NCI-H146 (cell line): ENCODE measurements at places on chromosomes 7 and 10.

DNA sequence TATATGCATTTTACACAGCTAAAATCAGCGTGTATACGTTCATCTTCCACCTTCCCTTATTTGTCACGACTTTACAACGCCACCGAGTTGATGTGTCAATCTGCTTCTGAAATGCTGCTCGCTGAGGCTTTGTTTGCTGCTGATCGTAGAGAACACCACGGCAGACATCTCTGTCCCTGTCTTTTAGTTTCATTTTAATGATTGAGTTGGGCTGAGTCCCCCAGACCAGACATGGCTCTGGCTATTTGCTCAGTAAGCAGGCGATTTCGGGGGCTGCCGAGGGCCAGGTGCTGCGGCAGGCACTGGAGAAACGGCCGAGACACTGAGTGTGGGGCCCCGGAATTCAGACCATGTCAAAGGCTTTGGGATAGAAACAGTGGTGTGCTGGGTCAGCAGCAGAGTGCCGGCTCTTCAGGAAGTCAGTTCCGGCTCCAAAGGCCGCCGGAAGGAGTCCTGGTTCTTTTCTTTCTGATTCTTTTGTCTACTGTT lies 5.0 kb downstream of the LRRC27 start:
- no peak for DNase-seq

- DNase-seq, result no peak
Observed at GRCh38 chr7:57417736-57418135, 32.2 kb upstream of the ZNF716 start.

- DNase-seq, result peak; percentile 8
Observed at GRCh38 chr7:129889133-129889844, 63.5 kb downstream of the UBE2H start.

DNA sequence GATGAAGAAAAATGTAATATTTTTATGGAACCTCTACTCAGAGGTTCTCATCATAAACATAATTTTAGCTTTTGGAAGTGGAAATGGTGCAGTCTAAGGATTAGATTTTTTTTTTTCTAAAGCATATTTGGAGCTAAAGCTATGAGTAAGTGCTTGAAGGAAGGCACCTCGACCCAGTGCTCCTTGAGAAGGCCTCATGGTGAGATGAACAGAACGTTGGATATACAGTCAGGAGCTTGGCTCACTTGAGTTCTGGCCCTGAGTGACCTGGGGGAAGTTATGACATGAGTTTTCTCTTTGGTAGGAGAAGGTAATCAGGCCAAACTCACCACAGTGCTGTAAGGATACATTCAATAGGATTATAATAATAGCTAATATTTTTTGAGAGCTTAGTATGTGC lies 163.3 kb downstream of the JCAD start:
- DNase-seq, result no peak

DNA sequence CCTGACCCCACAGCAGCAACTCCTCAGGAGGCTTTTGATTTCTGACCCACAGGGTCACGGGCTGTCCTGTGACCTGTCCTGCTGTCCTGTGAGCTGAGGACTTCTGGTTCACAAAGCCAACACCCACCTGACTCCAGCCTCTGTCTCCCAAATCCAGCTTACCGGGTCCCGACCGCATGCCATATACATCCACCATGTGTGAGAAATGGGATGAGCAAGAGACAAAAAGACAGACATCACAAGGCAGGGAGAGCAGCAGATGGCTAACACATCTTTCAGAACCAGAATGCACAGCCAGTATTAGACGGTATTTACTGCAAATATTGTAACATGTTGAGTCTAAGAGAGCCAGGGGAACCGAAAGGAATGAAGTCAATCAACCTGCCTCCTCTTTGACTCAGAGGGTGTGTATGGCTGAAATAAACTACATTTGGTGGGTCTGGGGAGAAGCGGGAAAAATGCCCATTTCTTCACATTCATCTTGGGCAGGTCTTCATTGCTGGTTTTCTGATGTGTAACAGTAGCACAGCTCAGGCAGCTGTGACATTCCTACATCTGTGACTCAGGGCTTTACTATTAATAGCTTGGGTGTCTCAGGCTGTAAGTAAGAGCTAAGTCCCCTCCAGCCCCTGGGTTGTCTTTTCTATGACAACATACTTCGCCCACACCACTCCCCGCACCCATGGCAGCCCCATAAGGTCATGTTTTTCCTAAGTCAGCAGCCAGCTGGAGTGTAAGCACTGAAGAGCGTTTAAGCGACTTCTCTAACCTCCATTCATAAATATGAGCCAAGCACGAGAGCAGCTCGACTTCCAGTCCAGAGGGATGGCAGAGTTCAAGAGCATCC lies 25.0 kb downstream of the ABLIM1 start:
- no peak for DNase-seq

DNA sequence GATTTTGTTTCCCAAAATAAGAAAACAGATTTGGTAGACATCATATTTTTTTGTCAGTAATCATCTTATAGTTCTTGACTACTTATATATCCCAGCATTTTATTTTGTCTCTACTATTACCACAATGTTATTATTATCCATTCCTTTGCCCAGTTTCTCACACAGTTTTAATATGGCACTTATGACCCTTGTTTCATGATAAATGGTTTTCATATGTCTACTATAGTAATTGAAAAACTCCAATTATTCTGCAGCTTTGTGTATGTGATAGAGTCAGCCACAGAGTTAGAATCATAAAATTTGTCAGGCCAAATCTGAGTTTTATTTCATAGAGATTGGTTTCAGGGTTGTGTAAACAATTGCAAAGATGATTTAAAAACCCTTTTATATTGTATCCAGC lies 203.9 kb downstream of the MALRD1 start:
- no peak for DNase-seq

GRCh38 chr7:2638224-2638991 lies 6.6 kb downstream of the TTYH3 start:
- no peak for DNase-seq

DNA sequence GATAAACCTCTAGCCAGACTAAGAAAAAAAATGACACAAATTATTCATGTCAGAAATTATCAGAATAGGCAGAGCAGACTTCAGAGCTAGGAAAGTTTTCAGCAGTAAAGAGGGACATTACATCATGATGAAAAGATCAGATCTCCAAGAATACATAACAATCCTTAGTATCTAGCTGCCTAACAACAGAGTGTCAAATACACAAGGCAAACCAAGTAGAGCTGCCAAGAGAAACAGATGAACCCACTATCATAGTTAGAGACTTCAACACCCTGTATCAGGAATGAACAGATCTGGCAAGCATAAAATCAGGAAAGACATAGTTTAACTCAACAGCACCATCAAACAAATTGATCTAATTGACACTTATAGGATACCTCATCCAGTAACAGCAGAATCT lies 92.3 kb downstream of the NKX6-2 start:
- DNase-seq, result no peak

DNA sequence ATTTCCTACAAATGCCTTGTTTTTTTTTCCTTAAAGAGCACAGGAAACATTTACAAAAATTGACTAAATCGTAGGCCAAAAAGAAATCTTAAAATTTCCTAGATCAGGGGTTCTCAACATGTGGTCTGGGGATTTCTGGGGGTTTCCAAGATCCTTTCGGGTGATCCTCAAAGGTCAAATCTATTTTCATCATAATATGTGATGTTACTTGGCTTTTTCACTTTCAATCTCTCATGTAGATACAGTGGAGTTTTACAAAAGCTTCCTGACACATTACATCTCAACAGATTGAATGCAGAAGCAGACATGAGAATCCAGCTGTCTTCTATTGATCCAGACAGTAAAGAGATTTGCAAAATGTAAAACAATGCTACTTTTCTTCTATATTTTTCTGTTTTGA lies 497.3 kb downstream of the INHBA start:
- no peak for DNase-seq

DNA sequence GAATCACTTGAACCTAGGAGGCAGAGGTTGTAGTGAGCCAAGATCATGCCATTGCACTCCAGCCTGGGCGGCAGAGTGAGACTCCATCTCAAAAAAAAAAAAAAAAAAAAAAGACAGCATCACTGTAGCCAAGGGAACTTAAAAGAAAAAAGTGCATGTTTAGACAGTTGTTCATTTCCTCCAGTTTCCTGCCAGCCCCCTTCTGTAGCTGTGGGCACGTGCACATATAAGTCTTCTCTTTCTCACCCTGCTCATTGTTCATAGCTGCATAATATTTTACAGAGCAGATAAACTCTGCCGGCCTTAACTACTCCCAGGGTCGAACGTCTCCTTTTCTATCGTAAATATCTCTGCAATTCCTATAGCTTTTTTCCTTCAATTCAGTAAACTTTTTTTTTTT lies 132.6 kb downstream of the LHPP start:
- no peak for DNase-seq

GRCh38 chr10:68208424-68209042 lies 23.4 kb downstream of the ATOH7 start:
- DNase-seq, result peak; percentile 35

- no peak for DNase-seq
Observed at GRCh38 chr10:22483132-22483531, 137.8 kb downstream of the SPAG6 start.

DNA sequence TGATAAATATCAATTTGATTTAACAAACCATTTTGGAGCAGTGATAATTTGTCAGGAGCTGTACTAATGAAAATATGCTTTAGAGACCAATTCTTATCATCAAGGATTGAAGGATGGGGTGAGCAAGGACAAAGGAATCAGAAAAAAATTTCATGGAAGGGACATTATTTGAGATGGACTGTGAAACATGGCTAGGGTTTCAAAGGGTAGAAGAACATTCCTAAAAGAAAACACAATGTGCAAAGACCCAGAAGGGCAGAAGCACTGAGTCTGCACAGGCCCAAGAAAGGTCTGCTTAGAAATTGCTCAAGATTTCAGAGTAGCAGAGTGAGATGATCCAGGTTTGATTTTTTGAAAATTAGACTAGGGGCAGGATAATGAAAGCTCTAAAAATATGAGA lies 174.5 kb downstream of the LRRN3 start:
- DNase-seq, result no peak

DNA sequence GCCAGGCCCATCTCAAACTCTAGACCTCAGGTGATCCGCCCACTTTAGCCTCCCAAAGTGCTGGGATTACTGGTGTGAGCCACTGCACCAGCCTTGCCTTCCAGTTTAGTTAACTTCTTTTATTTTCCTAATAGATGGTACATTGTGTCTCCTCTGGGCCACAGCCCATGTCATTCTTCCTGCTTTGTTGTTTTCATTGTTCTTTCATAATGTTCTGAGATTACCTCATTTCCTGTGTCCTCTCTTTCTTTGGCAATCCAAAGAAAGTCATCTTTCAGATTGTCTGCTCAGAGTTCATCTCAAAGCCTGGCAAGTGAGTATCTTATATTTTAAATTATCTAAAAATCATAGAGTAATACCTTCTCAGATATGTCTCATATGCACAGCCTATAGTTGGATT lies at the start of gene OLAH:
Gene OLAH (plus strand): TSS at position 270 of the 400 bp plus-strand sequence. CDS start 3,346 bp downstream, outside the sequence.
- no peak for DNase-seq

DNA sequence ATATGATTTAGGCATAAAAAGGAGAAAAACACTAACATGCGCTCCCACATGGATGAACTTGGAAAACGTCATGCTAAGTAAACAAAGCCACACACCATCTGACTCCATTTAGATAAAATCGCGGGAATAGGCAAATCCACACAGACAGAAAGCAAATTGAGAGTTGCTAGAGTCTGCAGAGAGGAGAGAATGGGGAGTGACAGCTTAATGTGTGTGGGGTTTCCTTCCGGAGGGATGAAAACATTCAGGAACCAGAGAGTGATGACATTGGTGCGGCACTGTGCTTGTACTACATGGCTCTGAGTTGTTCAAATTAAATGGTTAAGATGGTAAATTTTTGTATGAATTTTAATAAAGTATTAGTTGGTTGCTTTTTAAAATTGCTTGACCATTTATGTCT lies 482.9 kb upstream of the AKR1E2 start:
- DNase-seq, result no peak

- DNase-seq, result no peak
Observed at GRCh38 chr10:1736144-1736971, 967 bp downstream of the ADARB2 start.

DNA sequence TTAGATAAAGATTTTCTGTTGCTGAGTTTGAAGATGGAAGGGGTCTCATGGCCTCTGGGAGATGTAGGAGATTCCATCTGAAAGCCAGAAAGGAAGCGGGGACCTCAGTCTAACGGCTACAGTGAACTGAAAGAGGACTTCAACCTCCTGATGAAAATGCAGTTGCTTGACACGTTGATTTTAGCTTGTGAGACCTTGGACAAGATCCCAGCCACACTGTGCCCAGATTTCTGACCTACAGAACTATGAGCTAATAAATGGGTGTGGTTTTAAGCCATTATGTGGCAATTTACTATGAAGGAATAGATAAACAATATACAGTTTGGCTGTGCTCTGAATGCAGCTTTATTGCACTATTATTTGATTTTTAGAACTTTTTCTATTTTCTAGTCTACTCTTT lies 342.3 kb upstream of the SEMA3D start:
- no peak for DNase-seq

DNA sequence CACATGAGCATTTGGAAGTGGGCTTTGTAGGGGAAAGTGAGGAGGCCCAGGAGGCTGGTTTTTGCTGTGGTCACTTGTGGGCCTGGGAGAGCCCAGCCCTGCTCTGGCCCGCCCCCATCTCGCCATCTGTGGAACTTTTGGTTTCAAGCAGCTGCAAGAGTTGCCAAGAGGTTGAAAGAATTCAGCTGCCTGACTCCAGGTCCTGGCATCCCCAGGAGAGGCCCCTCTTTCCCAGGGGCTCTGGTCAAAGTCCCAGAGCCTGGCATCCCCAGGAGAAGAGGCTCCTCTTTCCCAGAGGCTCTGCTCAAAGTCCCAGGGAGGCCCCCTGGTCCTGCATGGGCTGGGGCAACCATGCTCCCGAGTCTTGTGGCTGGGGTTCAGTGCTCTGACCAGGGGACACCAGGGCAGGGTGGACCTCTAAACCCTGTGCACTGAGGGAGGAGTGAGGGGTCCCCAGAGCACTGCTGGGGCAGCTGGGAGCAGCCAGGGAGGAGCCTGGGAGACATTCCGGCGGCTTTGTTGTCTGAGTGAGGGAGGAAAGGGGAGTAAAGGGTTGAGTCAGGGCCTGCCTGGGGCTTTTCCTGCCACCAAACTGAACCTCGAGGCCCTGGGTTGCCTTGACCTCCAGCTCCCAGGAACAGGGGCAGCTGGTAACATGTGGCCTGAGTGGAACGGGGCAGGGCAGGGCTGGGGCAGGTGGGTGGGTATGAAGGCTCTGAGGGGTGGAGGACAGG lies 27.7 kb upstream of the CSGALNACT2 start:
- no peak for DNase-seq

GRCh38 chr10:123512901-123513775 lies 153.0 kb upstream of the GPR26 start:
- peak; percentile 53 for DNase-seq

GRCh38 chr7:27187475-27188385 lies 2.7 kb upstream of the HOXA11 start:
- DNase-seq, result no peak

GRCh38 chr7:30531286-30531685 lies 26.7 kb upstream of the GGCT start:
- DNase-seq, result no peak

- DNase-seq, result no peak
Observed at GRCh38 chr10:71374481-71375233, 22.1 kb upstream of the CDH23 start.
